ENCODE measurements at places on chromosomes 11 and 22.

GRCh38 chr11:61694602-61694939 is 14.4 kb downstream of the DAGLA start:
- no peak for DNase-seq

DNA sequence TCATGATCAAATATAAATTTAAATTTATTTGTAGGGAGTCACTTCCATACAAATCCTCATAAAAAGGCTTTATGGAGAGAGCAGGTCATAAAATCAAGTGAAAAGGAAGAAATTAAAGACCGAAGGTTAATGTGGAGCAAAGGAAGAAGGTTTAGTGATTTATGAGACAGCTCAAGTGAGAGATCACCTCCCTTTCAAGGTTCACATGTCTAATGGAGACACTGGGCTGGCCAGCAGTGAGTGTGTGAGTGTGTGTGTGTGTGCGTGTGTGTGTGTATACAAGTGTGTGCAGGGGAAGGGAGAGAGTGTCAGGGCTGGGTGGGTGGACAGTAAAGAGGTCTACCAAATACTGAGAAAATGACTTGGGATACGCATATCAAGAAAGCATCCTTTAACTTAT is 251.2 kb downstream of the FAT3 start:
- DNase-seq: no peak

GRCh38 chr11:62544581-62545436 is 1.8 kb downstream of the AHNAK start:
- DNase-seq: no peak

GRCh38 chr11:18748766-18749365 is 22.9 kb upstream of the IGSF22 start:
- no peak for DNase-seq

DNA sequence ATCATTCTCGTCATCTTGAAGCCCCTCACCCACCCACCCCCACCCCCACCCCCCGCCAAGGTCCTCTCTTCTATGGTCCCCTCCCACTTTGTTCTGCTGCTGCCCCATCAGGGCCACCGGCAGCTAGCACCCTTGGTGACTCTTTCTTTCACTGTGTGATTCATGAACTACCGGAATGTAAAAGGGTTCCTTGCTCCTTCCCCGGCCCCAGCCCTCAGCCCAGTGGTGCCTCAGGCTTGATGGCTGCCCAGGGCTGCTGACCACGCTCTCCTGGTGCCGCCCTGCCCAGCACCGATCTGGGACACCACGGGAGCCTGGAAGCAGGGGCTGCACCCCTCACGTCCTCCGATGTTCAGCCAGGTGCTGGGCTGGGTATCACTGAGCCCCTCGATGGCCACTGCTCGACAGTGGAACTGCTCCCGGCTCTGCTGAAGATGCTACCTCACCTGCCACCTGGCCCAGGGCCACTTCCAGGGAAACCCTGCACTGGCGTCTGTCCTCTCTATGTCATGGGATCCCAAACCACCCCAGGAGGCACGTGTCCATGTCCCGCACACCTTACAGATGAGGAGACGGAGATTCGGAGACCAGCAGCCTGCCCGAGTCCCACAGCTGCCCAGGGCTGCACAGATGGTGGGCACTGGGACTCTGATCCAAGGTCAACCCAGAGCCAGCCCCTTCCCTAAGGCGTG is 39.7 kb downstream of the IGLL5 start:
- DNase-seq: no peak

GRCh38 chr11:105034813-105035620 is at the start of gene CASP1:
CASP1 (minus strand) TSS chr11:105035144; CDS start chr11:105035113, 31 bp downstream.
- no peak for DNase-seq

GRCh38 chr22:39169797-39170466 is 17.5 kb upstream of the CBX7 start:
- no peak for DNase-seq

GRCh38 chr22:21106000-21106399 is 60.3 kb downstream of the LRRC74B start:
- no peak for DNase-seq

- no peak for DNase-seq
These were observed 7.9 kb downstream of the MUC5B start for GRCh38 chr11:1230456-1231395.

- no peak for DNase-seq
These were observed 252 bp downstream of the APOL2 start for GRCh38 chr22:36239150-36239400.

- no peak for DNase-seq
These were observed 309.1 kb downstream of the SWAP70 start for GRCh38 chr11:9972989-9973388.

- no peak for DNase-seq
These were observed 168.6 kb downstream of the FAT3 start for GRCh38 chr11:92393218-92393617.

- no peak for DNase-seq
These were observed 49.3 kb upstream of the NFRKB start for GRCh38 chr11:129944696-129945095.

DNA sequence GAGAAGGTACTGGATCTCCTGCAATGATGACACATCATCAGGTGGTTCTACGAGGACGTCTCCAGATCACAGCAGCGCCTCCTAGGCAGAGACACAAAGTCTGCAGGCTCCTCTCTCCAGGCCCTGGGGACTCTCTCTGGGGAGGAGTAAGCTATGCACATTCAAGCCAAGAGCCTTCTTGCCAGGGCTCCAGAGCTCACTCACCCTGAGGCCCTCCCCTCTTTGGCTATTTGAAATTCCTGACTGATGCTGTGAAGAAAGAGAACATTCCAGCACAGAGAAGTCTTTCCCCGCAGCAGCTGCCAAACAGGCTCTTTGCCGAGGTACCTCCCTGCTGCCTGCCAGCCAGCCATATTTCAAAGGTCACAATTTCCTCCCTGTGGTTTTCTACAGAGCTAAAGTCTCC is 204.9 kb downstream of the CSNK2A3 start:
- DNase-seq: no peak

- no peak for DNase-seq
These were observed 44.8 kb downstream of the SPECC1L start for GRCh38 chr22:24315367-24315966.

DNA sequence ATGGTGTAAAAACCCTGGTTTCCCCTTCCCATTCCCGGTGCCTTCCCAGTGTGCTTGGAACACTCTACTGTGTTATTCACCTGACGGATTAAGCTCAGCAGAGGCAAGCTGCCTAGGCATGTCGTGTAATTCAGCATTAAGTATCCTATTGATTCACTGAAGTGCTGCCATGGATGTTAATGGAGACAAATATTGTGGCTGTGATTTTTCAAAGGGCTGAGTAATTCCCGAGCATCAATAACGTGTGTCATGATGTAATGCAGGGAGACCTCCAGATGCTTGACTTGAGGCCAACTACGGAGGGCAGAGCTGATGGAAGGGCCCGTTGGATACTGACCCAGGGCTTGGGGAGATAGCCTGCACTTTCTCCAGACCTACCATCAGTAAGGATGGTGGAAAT is 269.0 kb downstream of the ST3GAL4 start:
- DNase-seq: no peak

Measured in esophagus squamous epithelium (tissue), 5 donors.